NCI-H446 (cell line): ENCODE measurements at places on chromosomes 7 and 10.
A peak's percentile ranks its signal among the peaks of the same experiment; 100 is the strongest.

DNA sequence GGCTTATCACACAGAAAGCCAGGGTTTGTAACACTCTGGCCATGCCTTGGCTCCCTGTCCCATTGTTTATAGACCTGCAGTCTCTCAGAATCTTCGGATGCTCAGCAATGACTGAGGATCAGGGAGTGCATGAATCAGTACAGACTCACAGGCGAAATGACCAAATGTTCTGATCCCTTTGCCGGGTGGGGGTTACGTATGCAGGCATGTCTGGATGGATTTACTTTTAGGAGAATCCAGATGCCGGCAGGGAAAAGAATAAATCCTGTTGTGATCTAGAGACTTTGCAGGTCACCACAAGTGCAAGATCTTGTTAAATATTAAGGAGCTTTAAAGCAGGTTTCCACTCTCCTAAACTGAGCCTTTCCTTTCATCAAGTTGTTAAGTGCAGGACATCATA is 149.5 kb downstream of the SFMBT2 start:
- no peak for DNase-seq

- no peak for DNase-seq
These were observed 817.1 kb downstream of the TYW1 start for GRCh38 chr7:67813621-67814292.

GRCh38 chr10:659688-660141 is 29.8 kb downstream of the DIP2C start:
- no peak for DNase-seq

DNA sequence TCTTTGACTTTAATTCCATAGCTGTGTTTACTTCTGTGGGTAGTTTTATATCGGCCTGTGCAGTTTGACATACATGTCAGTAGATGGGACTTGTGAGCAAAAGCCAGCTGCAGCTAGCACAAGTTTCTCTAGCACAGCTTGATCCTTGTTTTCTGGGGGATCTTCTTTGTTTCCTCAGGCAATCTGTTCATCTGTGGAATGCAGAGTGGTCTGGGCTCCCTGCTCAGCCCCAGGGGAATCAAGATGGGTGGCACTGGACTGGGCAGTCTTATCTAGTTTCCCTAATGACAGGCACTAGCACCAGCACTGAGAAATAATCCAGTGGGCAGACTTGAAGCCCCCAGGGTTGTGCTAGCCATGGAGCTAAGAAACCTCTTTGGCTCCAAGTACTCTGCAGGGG is 40.8 kb downstream of the CYP2C19 start:
- no peak for DNase-seq

- no peak for DNase-seq
These were observed 84.2 kb downstream of the C10orf105 start for GRCh38 chr10:71635251-71635866.

DNA sequence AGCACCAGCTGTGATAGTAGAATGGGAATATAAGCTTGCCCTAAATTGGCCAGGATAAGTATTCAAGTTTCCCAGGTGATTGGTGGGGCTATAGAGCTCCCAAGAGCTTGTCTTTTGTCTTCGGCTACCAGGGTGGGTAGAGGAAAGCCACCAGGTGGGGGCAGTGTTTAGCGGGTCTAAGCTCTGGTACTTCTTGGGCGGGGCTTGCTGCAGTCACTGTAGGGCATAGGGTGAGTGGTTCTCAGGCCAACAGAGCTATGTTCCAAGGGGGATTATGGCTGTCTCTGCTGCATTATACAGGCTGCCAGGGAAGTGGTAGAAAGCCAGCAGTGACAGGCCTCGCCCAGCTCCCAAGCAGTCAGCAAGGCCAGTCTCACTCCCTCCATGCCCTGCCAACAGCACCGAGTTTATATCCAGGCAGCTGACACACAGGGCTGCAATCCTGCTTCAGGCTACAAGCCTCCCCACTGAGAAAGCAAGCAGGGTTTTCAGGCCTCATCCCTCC is 110.7 kb downstream of the ZNF467 start:
- DNase-seq, result peak; percentile 60

DNA sequence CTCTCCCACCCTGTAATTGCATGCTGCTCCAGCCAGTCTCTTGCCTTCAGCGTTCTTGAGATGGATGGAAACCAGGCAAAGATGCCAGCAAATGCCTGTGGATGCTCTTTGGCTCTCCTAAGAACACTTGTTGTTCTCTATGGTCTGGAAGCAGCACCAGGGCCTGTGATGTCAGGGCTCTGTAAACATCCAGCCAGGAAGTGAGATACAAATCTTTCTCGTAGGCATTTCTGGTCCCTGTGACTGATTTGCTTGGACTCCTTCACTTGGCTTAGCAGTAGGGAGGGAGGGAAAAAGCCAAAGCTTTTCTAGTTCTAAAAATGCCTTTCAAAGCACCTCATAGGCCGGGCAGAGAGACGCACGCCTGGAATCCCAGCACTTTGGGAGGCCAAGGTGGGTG is 201.3 kb downstream of the REEP3 start:
- DNase-seq, result no peak

DNA sequence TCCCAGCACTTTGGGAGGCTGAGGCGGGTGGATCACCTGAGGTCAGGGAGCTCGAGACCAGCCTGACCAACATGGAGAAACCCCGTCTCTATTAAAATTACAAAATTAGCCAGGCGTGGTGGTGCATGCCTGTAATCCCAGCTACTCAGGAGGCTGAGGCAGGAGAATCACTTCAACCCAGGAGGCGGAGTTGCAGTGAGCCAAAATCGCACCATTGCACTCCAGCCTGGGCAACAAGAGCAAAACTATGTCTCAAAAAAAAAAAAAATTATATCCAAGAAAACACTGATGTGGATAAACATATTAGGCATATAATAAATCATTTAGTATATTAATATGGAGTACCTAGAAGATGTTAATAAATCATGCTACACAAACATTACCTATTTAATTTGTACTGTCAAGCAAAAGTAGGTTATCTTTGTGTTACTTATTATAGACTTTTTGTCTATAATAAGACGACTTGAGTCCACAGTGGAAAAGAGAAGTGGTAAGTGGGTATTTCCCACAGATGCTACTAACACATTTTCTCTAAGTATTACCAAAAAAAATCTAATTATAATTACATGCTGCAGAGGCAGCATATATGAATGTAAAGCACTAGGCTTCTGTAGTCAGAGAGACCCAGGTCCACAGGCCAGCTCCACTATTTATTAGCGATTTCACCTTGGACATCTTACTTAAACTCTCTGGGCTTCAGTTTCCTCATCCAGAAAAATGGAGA is 34.5 kb downstream of the DNMBP start:
- DNase-seq, result no peak

- DNase-seq, result no peak
These were observed 15.1 kb downstream of the FAM53B start for GRCh38 chr10:124728830-124729661.

DNA sequence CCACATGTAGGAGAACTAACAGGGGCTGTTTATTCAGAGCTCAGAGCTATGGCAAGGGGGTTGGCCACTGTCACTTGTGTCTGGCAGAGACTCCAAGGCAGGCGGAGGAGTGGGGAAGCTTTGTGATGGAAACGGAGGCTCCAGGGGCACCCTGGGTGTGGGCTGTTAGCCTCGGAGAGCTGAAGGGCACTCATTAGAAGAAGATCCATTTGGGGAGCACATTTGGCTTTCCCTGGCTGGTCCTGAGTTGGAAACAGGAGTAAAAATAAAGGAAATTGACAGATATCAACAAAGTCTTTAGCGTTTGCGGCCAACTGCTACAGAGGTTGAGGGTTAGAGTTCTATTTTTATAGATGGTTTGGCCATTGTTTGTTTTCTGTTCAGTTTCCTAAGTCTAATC is 288.3 kb upstream of the MKI67 start:
- DNase-seq, result no peak
